CD4-positive, alpha-beta T cell treated with Interleukin-2 at 100 ng/mL for 4 hours (primary cell): ENCODE measurements at places on chromosomes 13 and 19.
A peak's percentile ranks its signal among the peaks of the same experiment; 100 is the strongest.

- DNase-seq: no peak
These were observed 124.5 kb upstream of the ZNF507 start for GRCh38 chr19:32220951-32221350.

DNA sequence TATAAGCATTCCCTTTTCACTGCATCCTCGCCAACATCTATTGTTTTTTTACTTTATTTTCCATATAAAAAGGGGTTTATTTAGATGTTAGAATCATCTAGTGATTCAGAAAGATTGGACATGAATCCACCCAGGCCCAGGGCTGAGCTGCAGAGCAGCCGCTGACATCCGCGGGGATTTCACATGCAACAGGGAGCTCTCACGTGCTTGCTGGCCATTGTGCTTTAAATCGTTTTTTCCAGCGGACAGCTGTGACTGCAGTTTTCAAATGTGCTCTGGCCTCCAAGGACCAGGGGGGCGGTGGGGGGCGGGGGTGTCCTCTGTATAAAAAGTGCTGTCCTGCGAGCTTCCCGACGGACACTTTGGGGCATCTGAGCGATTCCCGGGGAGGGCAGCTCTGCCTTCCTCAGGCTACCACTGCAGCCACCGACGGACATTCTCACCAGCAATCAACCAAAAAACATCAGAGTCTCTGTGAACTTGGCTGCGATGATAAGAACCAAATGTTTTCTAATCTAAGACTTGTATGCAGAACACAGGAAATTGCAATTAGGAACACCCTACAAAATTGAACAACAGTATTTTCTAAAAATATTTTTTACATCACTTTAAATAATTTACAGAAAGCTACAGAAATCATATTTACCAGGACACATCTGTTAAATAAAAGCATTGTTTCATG is 12.6 kb downstream of the RB1 start:
- no peak for DNase-seq

DNA sequence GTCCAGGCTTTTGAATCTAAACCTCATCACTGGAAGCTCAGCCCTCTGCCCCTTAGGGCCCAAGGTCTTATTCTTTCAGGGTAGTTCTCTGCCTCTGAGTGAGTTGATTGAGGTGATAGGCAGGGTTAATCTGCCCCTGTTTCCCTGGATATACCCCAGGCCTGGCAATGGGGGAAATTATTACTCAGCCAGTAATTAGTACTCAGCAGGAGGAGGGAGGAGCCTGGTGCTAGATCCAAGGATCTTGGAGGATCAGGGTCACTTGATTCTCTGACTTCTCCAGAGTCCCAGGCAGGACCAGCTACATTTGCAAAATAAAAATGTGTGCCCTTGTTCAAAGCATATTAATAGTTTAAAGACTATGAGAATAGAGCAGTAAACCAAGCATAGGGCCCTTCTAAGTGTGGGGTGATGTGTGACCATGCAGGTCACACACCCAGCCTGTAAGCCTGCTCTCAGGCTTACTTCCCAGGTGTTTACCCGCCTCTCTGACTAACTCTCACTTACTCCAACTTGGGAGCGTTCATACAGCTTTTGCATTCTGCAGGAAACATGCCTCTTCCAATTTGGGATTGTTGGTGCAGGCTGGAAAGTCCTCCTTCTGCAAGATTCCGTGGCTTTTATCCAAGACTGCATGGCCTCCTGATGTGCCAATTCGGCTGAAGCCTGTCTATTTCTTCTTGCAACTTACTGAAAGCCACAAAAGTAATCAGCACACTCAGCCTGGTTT is 7.9 kb upstream of the STK24 start:
- no peak for DNase-seq

GRCh38 chr13:98921786-98922185 is 56.1 kb downstream of the DOCK9 start:
- DNase-seq: no peak

DNA sequence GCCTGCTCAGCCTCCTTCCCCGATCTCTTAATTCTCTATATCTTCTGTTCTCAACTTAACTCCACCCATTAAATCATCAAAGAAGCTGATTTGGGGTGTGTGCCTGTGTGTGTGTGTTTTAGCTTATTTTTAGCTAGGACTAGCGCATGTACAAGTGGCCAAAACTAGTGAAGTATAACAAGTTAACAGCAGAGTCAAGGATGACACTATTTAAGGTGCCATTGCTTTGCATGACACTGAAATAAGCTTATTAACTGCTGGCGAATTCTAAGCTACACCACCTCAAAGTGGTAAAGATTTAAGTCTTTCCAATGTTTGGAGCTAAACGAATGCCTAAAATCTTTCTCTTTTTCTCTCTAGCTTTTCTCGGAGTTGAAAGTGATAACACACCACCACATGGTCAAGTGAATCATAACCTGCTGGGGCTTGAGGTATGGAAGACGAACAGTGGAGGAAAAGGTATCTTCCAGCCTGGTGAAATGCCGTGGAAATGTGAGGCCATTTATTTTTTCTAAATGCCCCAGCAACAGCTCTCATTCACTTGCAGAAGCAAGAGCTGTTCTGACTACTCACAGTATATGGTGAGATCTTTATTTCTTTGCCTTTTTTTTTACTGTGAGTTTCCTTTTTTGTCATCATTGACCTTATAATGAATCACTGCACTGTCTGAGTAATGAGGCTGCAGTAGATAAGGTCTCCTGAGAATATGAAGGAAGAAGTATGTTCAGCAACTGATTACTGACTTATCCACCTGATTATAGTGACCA is 570.3 kb downstream of the PCDH9 start:
- no peak for DNase-seq

DNA sequence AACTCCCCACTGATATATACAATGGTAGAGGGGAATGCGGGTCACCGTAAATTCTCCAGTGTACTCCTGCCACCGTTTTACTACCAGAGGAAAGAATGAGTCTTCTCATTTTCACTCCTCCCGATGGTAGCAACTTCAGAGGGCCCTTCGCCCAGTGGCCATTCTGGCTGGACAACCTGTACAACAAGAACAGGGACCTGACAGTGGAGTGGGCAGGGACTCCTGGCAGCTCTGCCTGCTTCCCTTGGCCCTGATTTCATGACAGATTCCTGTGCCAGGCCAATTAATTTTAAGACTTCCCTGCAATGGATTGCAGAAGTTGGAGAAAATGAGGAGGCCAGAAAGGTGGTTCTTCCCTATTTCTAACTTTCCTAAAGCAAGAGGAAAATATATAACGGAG is 148.9 kb downstream of the GPC6 start:
- no peak for DNase-seq

DNA sequence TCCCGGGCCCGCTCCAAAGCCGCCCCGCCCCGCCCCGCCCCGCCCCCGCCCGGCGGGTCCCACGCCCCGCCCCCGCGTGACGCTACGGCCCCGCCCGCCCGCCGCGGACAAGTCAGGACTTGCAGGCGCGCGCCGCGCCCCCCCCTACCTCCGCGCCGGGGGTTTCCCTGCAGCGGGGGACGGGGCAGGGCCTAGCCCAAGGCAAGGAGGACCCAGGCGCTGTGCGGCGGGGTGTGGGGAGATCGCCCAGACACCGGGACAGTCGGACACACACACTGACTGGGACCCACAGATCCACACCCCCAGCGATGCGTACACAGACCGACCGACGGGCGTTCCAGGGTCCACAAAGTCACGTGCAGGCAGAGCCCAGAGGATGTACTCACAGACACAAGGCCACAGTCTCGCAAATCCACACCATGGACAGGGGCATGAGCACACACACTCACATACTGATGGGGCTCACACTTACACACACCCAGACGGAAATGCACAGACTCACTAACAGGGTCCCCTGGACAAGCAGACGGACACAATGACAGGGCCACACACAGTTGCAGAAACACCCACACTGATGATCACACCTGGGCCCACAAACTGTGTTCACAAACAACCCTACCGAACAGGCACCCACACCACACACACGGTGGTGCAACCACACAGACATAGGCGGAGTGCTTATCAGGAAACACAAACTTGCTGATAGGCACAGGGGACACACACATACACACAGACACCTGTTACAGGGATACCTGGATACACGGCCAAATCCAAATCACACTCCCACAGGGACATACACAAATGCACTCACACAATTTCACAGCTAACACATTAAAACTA is 436 bp upstream of the BBC3 start:
- DNase-seq: peak; percentile 91

GRCh38 chr13:98751367-98751782 is 1.1 kb downstream of the SLC15A1 start:
- DNase-seq: no peak

DNA sequence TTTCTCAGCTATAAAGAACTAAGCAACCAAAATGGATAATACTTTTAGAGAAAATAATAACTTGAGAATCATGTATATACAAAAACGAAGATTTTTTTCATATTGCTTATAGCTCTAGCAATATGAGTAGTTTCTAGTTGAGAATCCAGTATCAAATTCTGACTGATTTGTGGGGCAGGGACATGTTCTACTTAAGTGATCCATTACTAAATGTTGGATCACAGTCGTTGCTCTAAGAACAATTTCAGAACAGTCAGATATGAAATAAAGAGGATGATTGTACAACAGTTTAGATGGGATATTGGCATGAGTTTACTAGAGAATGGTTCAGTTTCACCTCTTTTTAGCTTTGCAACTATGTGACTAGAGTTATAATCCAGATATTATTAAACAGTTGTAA is 39.9 kb downstream of the SOX21 start:
- no peak for DNase-seq

GRCh38 chr19:58033741-58034476 is at the start of gene ZSCAN1:
Gene ZSCAN1 (plus strand): TSS chr19:58034025. CDS start chr19:58037837, 3,812 bp downstream.
- no peak for DNase-seq

DNA sequence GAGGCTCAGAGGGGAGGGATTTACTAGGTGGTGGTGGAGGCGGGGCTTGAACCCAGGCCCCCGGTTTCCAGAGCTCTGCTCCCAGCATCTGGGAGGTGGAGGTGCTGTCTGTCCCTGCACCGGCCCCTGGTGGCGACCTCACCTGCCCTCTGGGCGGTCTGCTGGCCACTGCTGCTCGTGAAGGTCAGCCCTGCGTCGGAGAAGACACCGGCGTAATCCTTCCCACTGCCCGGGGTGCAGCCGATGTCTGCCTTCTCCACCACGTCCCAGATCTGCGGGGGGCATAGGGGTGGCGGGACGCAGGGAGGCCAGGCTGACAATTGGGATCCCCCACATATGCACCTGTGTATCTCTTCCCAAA is 12.8 kb downstream of the C3 start:
- DNase-seq: no peak
